ENCODE measurements at places on chromosomes 11 and 22.

DNA sequence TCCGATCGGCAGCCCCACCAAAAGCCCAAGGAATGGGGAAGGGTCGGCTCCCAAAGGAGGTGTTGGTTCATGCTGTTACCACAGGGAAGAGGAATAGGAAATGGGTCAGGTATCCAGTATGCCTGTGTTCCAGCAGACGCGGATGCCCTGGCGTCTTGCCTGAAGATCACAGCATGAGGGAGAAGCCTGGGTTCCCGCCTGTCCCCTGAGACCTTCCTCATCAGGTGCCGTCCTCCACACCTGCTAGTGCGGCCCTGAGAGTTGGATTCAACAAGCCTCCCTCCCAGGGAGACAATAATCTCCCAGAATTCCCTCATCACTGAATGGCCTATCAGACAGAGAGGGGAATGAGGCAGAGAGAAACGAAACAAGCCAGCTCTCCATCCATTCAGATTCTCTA is 92.2 kb downstream of the SPATA19 start:
- DNase-seq = no peak

DNA sequence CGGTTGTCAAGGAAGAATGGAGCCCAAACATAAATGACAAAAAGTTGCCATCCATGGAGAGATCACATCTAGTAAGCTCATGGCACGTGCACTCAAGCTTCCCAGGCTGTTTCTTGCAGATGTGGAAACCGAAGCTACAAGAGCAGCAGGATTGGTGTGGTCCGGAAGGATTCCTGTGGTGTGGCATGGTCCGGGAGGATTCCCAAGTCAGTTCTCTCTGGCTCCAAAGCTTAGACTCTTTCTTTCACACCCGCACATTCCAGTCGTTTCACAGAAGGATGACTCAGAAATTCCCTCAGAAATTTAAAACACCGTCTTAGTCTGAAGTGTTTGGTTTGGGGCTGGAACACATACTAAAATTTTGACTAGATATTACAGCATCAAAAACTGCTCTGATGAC is 78.0 kb upstream of the DRD2 start:
- peak; percentile 77 for DNase-seq

DNA sequence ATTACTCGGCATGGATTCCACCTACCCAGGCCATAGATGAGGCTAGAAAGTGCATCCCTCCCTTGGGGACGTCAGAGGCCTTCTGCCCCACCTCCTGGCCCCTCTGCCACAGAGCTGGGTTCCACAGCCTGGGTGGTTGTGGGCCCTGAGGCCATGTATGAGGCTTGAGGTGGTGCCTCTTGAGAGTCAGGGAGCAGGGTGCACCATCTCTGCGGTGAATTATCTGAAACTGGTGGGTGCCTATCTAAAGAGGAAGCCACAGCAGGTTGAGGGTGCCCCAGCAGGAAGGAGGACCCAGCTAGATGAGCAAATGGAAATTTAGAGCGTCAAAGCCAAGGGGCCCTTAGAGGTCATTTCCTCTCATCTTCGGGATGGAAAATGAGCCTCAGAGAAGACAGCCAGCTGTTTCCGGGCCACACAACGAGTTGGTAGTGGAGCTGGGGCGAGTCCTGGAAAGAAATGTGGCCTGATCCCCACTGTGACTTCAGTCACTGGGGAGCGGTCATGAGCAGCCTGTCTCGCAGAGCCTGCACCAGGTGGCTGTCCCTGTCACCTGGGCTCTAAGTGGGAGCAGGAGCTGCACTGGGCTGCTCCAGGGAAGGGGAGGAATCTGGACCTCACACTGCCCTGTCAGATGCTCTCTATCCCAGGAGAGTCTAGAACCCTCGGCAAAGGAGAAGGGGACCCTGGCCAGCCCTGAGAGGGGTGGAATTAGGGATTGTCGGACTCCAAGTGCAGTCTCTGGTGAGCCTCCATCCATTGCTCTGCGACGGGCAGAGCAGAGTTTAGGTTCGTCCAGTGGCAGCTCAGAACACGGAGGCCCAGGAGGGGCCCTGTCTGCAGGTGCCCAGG is 7.3 kb downstream of the ADORA2A start:
- DNase-seq = no peak

- no peak for DNase-seq
These were observed 140.4 kb upstream of the TBCEL start for GRCh38 chr11:120883404-120884080.

- DNase-seq = no peak
These were observed 40.2 kb downstream of the SWAP70 start for GRCh38 chr11:9704037-9704436.

DNA sequence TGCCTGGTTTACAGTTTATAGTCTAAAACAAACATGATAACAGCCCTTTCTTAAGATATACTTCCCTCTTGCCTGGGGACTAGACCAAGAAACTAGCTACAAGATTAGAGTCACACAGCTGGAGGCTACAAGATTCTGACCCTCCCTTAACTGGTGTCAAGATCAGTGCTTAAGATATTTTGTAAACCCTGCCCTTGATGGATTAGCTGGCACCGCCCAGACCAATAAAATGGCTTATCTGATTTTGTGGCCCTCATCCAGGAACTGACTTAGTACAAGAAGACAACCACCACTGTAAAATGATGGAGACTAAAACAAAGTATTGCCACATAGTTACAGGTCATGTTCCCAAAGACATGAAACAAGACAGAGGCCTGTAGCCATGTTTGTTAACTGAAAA is 53.4 kb downstream of the FAM181B start:
- DNase-seq = no peak

- no peak for DNase-seq
These were observed 76.4 kb upstream of the SHISAL1 start for GRCh38 chr22:44389181-44389580.

DNA sequence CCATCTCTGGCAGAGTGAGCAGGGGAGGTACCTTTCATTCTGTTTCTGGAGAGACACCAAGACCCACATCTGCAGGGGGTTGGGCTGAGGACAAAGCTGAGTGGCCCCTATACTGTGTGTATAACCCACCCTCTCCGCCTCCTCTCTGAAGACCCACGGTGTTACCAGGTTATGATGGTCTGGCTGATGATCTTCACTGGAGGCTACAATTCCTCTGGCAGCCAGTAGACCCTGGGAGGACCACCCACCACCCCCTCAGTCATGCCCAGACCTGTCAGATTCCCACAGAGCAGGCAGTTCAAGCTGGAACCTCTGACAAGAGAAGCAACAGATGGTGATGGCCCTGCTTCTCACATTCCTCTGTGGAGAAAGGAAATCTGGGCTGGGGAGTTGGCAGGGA is 11.4 kb upstream of the KCNJ1 start:
- DNase-seq = no peak

DNA sequence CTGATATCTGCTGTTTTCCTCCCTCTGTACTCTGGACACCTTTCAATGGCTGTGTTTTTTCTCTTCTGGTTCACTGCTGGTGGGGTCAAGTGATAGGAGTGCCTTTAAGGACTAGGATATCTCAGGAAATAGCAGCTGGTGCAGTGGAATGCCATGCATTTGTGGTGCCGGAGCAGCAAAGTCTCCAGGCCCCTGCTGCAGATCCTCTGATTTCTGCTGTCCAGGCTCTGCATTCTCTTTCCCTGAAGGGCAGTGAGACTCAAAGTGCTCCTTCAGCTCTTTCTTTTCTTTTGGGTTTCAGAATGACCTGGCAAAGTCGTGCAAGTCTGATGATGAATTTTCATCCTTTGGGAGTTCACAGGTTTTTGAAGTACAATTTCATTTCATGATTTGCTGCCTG is 774.3 kb downstream of the FAM181B start:
- no peak for DNase-seq

DNA sequence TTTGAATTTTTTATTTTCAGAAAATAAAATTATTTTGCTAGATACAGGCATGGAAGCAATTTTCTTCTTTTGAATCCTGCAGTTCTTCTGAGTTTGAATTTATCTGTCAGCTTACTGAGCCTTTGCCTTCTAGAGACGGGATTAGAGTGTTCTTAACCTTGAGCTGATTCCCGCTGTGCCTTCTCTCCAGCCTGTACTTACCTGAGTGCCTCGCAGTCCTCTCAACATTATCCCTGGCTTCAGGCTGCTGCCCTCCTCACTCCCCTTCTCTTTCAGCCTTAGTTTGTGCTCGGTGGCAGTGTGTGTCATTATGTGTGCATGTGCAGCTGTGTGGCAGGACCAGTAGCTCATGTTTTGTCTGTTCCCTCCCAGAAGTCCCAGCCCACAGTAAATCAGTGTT is 24.3 kb downstream of the OSBP2 start:
- no peak for DNase-seq

DNA sequence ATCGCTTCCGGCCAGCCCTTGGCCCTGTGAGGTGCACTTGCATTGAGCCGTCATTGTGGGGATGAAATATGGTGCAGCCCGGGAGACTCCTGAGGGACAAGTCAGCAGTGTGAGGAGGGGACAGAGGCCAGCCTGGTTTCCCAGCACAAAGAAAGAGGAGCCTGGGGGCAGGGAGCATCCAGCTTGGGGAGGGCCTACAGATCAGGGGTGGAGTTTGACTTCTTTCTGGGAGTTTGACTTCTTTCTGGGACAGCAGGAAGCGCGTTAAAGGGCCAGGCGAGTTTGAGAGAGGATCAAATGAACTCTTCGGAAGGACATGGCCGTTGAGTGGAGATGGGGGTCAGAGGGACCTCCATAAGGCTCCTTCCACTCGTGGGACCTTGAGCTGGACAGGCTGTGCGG is 91.9 kb downstream of the LRRC32 start:
- DNase-seq = no peak

DNA sequence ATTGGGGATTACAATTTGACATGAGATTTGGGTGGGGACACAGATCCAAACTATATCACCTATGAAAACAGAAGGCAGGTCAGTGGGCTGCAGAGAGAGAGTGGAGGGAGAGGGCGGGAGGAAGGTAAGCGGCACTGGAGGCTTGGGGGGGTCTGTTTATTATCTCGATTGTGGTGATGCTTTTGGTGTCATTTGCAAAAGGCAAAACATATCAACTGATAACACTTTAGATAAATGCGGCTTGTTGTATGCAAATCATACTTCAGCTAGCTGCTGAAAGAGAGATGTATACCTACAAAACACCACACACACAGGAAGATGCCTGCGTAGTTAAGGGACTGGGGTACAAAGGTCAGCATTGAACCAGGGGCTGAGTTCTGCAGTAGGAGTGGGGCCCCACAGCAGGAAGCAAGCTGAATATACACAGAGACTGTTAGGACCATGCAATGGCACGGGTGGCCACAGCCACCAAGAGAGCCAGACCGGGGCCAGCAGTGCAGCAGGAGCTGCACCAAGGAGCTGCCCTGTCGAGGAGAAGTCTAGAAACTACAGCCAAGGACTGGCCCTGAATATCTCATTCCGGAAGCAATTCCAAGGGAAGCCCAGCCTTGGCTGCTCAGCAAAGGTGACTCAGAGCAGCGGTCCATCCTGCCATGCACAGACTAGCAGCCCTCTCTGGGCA is 23.8 kb upstream of the TOLLIP start:
- no peak for DNase-seq

GRCh38 chr11:96459751-96460150 is 69.9 kb downstream of the JRKL start:
- DNase-seq = no peak

- DNase-seq = no peak
These were observed 471.2 kb upstream of the CNTN5 start for GRCh38 chr11:98549571-98549970.

GRCh38 chr11:2742201-2742600 is 42.4 kb upstream of the KCNQ1OT1 start:
- no peak for DNase-seq

- no peak for DNase-seq
These were observed 98.3 kb downstream of the FBXO7 start for GRCh38 chr22:32572741-32573500.

GRCh38 chr11:128841461-128842072 is 25.5 kb downstream of the KCNJ1 start:
- DNase-seq = no peak

GRCh38 chr11:71281204-71281603 is 28.8 kb upstream of the SHANK2 start:
- DNase-seq = no peak

- DNase-seq = no peak
These were observed 344 bp downstream of the IFT27 start for GRCh38 chr22:36775586-36775963.

- no peak for DNase-seq
These were observed 438.9 kb downstream of the NTM start for GRCh38 chr11:131809203-131809918.

- peak; percentile 37 for DNase-seq
These were observed at the start of gene WBP2NL for GRCh38 chr22:41998361-41999261. Gene WBP2NL, plus strand, starts transcription at chr22:41998788. Its CDS starts 31 bp downstream, at chr22:41998819.

- DNase-seq = no peak
These were observed 57.8 kb upstream of the ALDH3B2 start for GRCh38 chr11:67732045-67732787.

GRCh38 chr22:35866651-35867050 is 149.0 kb downstream of the APOL5 start:
- no peak for DNase-seq

GRCh38 chr11:29272019-29272654 is 744.7 kb downstream of the KCNA4 start:
- DNase-seq = no peak

DNA sequence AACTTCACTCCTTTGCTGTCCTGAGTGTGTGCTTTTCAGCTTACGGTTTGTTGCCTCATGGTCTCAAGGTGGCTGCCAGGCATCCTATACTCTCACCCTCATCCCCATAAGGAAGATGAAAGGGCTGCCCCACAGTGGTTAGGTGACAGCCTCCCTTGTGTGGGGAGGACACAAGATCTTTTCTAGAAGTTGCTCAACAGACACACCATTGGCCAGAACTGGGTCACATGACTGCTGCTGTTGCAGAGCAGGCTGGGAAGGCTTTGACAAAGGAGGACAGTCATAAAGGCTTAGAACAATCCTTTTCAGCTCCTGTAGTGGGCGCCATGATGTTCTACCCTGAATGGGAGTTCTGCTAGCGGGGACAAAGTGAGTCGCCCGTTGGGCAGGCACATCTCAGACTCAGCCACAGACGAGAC is 69.7 kb upstream of the RASD2 start:
- no peak for DNase-seq

DNA sequence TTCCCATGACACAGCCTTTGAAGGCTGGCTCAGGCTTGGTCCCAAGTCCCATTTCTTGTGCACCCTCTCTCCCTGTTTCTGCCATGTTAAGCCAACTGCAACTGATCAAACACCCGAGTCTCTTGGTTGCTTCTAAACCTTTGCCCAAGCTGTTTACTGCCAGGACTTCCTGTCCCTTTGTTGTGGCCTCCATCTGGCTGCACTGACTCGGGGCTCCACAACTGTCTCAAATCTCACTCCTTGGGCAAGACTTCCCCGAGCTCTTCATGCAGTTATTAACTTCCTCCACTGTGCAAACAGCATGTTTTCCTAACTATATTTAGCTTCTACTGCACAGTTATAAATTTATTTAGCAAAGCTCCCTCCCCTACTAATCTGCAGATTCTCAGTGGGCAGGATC is 4.3 kb downstream of the VPREB1 start:
- DNase-seq = no peak

GRCh38 chr11:32888805-32889204 is 3.8 kb upstream of the QSER1 start:
- no peak for DNase-seq

DNA sequence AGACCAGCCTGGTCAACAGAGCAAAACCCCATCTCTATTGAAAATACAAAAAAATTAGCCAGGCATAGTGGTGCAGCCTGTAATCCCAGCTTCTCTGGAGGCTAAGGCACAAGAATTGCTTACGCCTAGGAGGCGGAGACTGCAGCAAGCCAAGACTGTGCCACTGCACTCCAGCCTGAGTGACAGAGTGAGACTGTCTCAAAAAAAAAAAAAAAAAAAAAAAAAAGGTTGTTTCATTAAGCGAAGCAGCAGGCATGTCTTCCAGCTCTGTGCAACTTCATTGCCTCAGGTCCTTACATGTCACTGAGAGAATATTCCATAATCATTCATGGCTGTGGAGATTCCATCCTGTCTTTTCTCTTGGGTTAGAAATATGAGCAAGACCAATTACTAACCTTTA is 16.9 kb downstream of the GAB2 start:
- DNase-seq = no peak

GRCh38 chr11:113874581-113875233 is 665 bp downstream of the USP28 start:
- DNase-seq = no peak
